ENCODE measurements at places on chromosomes 4 and X.

DNA sequence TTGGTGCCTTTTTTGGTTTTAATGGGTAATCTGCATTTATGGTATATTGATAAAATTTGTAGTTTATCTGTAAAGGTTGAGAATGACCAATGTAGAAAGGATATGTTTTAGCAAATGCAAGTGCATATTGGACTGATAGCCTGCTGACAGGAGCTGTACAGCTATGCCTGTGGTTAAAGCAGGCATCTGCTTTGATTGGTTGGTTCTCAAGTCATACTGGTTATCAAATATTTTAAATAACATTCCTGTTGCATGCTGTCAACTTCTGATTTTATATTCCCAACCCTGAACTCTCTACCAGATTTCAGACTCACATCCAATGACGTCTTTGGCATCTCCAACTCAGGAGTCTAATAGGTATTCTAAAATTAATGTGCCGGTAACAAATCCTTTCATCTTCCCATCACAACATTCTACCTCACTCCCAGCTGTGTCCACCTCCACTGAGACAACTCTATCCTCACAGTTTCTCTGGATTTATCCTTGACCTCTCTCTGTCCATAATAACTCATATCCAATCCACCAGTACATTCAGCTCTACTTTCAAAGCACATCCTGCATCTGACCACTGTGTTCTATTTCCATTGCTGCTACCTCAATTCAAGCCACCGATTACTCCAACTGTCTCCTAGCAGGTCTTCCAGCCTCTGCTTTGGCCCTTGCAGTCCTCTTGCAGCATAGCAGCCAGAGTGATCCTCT, 125.7 kb downstream of the CAMK2D start:
- no peak for DNase-seq

DNA sequence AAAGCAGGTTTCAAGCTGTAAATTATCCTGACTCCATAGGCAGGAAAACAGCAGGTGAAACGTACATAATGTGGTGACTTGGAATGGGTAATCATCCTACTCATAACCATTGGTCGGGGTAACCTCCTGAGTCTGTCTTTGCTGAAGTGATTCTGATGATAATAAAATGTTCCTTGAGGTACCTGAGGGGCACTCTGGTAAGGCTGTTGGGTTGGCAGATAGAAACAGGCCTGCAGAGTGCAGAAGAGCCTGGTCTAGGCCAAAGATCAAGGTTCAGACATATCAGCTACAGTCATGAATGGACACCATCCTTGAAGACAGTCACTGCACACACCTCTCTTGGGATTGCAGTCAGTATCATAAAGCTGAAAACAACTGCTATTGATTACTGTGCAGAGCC, 174.7 kb upstream of the RPL34 start:
- DNase-seq, result no peak

- peak; percentile 54 for DNase-seq
Observed at GRCh38 chr4:37628977-37629609, 57.1 kb downstream of the RELL1 start.

DNA sequence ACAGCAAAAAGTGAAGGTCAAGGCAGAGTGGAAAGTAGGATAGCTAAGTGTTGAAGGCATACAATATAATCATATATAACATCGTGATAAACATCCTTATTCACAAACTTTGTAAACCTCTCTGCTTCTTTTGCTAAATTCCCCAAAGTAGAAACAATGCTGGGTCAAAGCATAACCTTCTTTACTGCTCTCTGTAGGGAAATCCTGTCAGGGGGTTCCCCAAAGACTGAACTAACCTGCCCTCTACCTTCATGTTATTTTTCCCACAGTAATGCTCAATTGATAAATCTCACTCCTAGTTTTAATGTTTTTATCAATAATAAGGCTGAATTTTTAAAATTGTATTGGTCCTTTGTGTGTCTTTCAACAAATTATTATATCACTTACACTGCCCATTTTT, 55.7 kb downstream of the DCHS2 start:
- no peak for DNase-seq

DNA sequence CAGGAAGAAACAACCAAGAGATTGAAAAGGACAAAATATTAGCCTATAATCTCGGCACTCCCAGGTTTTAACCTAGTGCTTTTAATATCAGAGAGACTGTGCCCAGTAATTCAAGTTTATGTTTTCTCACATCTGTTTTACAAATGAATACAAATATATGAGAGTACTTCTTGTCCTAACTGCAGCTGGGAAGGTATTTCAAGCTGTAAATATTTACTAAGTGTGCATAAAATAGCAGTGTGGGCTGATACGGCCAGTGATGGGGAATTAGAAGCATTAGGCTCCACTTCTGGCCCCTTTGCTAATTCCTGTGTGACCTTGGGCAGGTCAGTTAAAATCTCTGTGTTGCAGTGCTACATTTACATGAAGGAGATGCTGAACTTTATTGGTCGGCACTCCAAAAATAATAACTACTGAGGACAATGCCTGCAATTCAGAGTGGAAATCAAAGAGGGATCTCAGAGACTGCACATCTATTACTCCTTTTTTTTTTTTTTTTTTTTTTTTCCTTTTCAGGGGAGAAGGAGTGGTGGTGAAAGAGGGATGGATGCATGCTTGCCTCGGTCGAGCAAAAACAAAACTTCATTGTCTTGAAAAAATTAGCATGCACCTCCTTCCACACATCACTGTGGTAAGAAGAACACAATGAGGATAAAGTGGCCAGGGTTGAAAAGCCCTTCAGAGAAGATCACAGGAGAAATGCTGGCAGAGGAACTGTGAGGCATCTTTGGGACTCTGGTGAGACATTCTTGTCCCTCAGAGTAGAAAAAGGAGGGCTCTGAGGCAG, 44.6 kb upstream of the LNX1 start:
- no peak for DNase-seq

- DNase-seq, result peak; percentile 39
Observed at GRCh38 chrX:144627947-144628346, 619.4 kb upstream of the SPANXN1 start.

DNA sequence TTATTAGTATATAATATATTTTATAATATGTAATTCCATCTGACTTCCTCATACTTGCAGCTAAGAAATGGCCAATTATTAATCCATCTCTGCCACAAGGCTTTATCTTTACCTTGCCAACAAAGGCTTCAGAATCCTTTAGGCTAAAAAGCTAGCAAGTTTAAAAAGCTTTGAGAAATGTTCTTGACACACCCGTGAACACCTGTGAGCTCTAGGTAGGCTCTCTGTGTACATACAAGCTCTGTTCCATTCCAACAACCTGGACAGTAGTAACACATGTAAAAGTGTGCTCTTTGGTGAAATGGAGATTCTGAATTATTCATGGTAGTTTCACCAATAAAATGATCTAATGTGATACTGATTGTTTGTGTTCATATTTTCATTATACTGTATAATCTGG, 49.7 kb upstream of the USP9X start:
- DNase-seq, result no peak

- no peak for DNase-seq
Observed at GRCh38 chr4:177951026-177951425, 508.8 kb upstream of the AGA start.

GRCh38 chrX:151085207-151085606, 91.2 kb upstream of the GPR50 start:
- no peak for DNase-seq

DNA sequence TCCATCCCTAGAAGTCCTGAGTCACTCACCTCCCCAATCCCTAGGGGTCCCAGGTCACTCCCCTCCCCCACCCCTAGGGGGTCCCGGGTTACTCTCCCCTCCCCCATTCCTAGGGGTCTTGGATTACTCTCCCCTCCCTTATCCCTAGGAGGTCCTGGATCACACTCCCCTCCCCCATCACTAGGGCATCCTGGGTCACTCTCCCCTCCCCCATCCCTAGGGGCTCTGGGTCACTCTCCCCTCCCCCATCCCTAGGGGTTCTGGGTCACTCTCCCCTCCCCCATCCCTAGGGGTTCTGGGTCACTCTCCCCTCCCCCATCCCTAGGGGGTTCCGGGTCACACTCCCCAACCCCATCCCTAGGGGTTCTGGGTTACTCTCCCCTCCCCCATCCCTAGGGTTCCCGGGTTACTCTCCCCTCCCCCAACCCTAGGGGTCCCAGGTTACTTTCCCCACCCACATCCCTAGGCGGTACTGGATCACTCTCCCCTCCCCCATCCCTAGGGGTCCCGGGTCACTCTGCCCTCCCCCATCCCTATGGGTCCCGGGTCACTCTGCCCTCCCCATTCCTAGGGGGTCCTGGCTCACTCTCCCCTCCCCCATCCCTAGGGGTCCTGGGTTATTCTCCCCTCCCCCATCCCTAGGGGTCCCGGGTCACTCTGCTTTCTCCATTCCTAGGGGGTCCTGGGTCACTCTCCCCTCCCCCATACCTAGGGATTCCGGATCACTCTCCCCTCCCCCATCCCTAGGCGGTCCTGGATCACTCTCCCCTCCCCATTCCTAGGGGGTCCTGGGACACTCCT, 2.1 kb downstream of the ASMTL start:
- no peak for DNase-seq

DNA sequence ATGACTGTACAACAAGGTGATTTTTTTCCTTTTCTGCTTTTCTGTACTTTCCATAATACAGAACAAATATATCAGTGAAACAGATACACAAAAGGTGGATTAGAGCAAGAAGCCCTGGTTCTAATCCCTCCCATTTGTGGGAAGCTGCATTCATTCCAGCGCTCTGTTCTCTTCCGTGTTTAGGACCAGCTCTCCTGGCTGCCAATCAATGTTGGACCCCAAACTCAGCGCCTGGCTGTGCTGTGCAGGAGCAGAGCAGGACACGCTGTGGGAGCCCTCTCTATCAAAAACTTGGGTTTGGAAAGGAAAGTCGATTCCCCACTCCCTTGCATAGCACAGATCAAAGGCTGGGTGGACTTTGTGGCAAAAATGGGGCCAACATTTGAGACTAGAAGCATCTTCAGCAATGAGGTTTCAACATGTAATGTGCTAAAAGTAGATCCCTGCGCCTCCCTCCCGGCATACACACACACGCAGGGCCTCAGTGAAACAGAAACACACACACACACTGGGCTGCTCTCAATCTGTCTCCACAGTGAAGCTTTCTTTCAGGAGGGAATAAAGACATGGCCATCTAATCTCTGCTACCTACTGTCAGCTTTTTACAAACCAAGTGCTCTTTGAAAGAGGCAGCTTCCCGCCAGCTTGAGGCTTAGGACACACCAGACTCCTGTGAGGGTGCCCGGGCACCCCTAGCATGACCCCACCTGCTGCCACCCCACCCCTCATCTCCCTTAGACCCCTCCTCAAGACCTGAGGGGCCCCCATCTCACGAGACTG, 12.2 kb downstream of the WDR1 start:
- no peak for DNase-seq

GRCh38 chr4:80610845-80611677, 275.5 kb downstream of the CFAP299 start:
- peak; percentile 19 for DNase-seq

- no peak for DNase-seq
Observed at GRCh38 chrX:69025802-69026301, 139.4 kb downstream of the PJA1 start.

Data from OCI-M1 (cell line).